ENCODE measurements at places on chromosomes 6 and 20.
A peak's percentile ranks its signal among the peaks of the same experiment; 100 is the strongest.

- DNase-seq: no peak
Measured at GRCh38 chr6:151233731-151234130, 6.0 kb upstream of the AKAP12 start.

- no peak for DNase-seq
Measured at GRCh38 chr6:152094992-152095592, 287.6 kb downstream of the ESR1 start.

- no peak for DNase-seq
Measured at GRCh38 chr20:35742741-35743523, 872 bp upstream of the RBM39 start.

- DNase-seq: no peak
Measured at GRCh38 chr6:13370623-13371022, 42.3 kb upstream of the TBC1D7 start.

DNA sequence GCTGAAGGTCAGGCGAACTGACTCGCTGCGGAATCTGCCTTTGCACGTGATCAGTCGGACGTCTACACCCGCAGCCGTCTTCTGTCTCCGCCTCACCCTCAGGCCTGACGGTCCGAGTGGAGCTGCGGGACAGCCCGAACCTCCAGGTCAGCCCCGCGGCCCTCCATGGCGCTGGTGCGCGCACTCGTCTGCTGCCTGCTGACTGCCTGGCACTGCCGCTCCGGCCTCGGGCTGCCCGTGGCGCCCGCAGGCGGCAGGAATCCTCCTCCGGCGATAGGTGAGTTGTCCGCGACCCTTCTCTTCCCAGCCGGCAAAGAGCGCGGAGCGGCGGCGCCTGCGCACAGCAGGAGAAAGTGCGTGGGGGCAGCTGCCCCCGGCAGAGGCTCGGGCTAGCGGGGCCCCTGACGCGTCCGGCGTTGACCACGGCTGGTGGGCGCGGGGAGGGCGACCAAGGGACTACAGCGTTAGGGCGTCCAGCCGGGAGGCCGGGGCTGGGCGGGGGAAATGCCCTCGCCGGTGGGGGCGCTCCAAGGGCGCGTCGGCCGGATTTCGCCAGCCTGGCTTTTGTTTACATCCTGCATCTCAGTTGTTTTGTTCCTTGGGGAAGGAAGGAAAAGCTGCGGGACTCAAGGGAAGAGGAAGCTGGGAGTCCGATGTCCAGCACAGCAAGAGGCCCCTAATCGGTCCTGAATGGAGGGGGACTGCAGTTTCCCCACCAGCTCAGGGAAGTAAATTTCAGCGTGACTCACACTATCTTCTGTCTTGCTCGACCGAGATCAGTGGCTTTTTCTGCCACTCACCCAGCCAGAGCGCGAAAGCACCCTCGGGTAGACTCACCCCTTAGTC is at the start of gene SMPDL3A:
TSS of gene SMPDL3A (plus strand) at position 77 of the 846 bp plus-strand sequence. CDS start at position 166, 89 bp downstream.
- peak; percentile 80 for DNase-seq

DNA sequence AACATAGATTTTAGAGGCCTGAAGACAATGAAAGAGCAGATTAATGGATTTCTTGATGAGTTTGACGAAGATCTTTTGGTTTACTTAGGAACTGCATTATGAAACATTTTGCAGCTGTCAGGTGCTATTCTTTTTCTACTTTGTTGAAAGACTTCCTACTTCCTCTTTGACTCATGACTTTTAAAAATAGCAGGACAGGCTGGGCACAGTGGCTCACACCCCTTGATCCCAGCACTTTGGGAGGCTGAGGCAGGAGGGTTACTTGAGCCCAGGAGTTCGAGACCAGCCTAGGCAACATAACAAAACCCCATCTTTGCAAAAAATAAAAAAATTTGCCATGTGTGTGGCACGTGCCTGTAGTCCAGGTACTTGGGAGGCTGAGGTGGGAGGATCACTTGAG is 52.0 kb downstream of the ITCH start:
- DNase-seq: no peak

DNA sequence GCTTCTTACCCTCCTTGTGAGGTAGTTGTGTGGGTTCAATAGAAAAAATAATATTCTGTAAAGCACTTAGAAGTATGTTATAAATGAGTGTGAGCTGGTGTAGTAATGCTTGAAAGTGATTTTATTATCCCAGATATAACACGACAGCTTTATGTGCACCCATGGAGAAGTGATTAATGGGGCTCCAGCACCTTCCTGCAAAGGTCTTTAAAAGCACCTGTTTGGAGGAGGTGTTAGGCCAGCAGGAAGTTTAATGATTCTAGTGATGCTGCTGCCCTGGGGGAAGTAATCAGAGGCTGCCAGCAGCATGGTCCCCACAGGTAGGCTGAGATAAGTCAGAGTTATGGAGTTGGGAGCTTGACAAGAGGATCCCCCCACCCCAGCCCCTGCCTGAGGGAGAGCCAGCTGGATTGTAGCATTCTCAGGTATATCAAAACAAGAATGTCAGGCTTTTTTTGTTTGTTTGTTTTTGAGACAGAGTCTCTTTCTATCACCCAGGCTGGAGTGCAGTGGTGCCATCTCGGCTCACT is 166.3 kb downstream of the PHACTR1 start:
- no peak for DNase-seq

DNA sequence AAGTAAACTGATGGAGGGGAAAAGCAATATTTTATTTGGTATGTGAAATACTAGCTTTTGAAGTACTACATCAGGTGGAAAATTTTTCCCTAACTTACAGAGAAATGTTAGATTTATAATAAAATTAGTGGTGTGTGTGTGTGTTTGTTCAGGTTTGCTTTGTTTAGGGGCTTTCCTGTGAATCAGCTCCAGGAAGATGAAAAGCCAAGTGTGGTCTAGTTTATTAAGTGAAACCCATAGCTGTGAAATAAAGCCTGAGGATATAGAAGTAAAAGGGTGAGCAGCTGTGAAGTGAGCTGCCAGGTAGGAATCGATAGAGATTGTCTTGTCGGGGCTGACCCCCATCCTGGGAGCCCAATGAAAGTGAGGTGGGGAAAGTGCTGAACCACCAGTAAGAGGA is 347.6 kb upstream of the IMPG1 start:
- DNase-seq: no peak

DNA sequence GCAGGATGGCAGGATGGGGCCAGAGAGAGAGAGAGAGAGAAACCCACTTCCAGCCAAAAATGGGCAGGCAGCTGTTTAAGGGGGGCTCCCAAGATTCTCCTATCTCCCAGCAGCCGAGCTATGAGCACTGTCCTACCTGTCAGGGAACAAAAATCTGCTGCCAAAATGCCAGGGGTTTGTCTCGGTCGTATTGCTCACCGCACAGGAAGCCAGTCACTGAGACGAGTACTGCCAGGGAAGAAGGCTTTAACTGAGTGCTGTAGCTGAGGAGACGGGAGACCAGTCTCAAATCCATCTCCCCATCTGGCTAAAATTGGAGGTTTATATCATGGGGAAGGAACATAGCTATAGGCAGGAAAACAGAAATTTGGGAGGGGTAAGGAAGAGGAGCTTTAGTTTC is 22.3 kb downstream of the GGTLC1 start:
- no peak for DNase-seq

DNA sequence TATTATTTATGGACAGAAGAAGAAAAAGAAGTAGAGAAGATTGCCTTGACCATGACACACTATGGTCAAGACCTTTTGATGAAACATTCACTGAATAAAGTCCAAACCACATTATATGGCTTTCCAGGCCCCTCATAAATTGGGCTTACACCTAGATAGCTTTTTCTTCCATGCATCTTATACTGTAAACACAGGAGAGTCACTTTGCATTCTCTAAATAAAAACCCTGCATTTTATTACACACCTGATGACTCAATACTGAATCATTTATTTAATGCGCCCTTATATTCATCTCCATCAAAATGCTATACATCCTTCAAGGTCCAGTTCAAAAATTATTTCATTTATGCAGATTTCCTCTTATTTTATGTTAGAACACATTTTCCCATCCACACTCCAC is 78.0 kb downstream of the COL21A1 start:
- no peak for DNase-seq

DNA sequence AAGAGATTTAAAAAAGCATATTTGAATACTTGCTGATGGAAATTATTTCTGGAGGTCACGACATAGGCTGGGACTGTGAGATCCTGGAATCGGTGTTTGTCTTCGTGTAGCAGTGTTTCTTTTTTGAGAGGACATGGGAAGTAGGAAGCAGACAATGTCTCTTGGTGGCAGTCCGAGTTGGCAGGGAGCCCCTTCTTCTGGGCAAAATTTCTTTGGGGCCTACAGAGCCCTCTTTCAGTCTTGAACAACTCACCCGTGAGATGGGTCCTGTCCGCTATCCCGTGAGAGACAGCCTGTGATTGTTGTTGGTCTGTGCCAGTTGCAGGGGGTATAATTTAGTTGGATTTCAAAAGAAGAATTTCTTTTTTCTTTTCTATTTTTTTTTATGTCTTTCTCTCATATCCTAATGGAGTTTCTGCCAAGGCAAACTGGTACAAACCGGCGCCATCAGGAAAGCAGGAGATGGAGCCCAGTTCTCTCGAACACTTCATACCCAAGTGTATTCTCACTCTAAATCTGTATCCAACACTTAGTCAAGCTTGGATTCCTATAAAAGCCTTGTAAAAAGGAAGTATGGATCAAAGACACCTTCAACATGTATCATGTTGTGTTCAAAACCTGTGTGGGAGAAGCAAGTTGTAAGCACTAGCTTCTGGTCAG is 785.1 kb downstream of the MAFB start:
- no peak for DNase-seq

DNA sequence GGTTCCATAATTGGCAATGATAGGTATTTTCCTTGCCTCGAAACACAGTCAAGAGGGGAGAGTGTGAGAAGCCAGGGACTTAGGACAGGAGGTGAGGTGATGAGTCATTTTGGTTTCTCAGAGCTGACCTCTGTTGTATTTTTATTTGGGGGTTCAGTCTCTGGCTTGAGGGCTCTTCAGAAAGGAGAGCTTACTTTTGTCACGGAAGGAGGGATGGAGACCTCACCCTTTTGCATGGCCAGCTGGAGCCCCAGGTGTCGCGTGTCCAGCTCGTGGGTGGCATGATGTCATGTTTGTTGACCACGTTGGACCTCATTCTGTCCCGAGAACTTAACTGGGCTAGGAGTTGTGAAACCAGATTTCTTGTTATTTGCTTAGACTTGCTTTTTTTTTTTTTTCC is 293.9 kb downstream of the QKI start:
- DNase-seq: no peak

DNA sequence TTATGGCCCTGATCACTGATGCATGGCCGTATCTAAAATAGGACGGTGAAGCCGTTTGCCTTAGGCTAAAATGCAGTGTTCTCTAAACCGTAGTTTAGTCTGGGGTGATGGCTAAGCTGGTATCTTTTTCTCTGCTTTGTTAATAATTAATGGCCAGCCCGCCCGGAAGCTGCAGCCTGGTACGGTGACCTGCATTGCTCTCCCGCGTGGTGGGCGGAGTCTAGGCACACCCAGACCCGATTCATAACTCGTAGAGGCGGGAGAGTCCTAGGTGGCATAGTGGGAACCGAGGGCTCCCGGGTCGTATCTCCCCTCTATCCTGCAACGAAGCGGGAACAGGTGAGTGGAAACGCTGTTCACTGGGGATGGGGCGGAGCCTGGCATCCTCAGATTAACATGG is 5.5 kb downstream of the CDH4 start:
- no peak for DNase-seq

DNA sequence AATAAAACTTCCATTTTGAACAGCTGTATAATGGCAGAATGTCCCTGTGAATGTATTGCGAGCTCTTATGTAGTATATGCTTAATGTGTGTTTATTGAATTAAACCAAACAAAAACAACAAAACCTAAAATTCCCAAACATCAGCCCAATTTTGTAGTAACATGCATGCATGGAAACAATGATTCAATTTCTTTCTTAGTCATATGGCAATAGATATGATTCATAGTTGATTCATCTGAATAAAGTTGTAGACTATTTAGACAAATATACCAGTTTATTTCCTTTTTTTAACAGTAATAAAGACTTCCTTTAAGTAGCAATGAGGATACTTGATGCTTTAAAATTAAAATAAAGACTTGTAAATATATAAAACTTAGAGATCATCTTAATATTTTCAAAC is 670.6 kb downstream of the CD109 start:
- DNase-seq: no peak

Data from caudate nucleus (tissue), 63 donors.